ENCODE measurements at places on chromosomes 16 and 17.

GRCh38 chr16:53465606-53466280 is 31.5 kb downstream of the RBL2 start:
- peak; percentile 17 for DNase-seq

GRCh38 chr16:69049146-69049545 is 56.3 kb upstream of the HAS3 start:
- DNase-seq, result no peak

DNA sequence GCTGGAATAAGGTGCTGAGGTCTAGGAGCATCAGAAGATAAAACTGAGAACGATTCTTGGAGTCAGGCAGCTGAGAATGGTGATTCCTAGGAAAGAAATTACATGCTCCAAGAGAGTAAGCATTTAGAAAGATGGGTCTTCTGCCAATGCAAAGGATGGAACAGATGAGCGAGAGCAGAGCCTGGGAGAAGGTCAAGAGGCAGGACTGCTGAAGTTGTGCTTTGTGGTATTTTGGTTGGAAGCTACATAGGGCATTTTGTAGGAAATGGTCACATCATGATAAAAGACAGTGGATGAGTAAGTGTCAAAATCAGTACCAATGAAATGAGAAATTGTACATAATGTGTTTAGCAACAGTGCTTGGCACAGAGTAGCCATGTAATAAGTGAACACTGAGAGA is 1.4 kb upstream of the CRYM start:
- no peak for DNase-seq

- DNase-seq, result no peak
Measured at GRCh38 chr16:89330177-89330856, 112.8 kb downstream of the ZNF778 start.

DNA sequence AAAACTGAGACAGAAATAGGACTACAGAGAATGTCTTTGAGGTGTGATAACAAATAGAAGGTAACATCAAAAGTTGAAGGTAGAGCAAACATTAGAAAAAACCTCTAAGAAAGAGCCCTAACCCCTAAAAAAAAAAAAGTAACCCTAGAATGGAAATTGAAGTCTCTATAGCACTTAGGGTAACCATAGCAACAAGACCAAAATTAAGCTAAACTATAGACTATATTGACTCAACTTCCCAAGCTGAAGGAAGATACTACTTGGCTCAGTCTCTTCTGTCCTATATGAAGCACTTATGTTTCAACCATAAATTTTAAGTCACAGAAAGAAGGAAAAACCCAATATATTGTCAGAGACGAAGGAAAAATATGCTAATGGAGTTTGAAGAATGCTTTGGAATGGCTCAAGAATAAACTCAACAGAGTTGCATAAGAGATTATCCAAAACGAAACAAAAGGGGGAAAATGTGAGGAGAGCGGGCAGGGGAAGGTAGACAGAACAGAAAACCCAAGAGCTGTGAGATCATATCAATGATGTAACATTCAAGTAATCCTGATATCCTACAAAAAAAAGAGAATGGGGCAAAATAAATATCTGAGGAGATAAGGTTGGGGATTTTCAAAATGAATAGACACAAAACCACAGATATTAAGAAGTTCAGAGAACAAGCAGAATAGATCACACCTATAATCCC is 88.4 kb downstream of the USP32 start:
- no peak for DNase-seq

GRCh38 chr17:46764709-46765401 is 53.6 kb downstream of the WNT3 start:
- DNase-seq, result peak; percentile 59

DNA sequence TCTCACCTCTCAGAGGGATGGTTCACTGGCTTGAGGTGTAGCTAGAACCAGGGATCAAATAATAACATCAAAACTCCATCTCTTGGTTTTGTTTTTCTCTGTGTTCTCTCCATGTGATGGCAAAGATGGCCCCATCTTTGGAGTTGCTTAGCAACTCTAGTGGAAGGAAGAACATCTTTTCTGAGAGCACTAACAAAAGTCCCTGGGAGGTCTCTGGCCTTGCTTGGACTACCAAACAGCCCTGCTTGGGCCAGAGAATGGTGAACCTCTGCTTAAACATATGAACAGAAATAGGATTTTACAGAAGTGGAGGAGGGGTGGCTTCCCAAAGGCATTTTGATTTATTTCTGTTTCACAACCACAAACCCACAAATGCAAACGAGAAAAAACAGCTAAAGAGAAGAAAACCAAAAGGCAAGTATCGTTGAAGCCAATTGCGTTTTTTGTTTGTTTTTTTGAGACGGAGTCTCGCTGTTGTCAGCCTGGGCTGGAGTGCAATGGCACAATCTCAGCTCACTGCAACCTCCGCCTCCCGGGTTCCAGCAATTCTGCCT is 13.2 kb downstream of the GABARAPL2 start:
- DNase-seq, result no peak

DNA sequence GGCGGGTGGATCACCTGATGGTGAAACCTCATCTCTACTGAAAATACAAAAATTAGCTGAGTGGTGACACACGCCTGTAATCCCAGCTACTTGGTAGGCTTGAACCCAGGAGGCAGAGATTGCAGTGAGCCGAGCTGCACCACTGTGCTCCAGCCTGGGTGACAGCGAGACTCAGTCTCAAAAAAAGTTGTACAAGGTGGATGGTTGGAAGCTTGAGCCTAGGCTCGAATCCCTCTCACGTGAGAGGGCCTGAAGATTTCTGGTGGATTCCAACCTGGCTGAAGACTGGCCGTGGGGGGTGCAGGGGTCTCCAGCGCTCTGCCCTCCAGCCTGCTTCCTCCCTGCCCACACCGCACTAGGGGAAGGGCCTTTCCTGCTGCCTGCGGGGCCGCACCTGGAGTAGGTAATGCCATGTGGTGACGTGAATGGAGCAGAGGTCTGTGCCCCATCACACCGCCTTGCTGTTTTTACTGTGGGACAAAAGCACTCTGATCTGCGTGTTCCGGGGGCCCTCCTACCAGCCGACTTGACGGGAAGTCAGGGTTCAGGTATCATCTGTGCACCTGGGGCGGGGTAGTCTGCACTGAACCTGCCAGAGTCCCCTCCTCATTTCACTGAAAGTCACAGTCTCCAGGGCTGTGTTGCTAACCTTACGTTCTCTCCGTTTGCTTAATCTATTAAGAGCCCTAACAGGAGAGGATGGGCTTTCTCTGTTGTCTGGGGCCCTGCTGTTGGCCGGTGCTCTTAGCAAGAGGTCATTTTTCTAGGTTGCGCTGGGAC is 4.2 kb downstream of the RPL13 start:
- no peak for DNase-seq

DNA sequence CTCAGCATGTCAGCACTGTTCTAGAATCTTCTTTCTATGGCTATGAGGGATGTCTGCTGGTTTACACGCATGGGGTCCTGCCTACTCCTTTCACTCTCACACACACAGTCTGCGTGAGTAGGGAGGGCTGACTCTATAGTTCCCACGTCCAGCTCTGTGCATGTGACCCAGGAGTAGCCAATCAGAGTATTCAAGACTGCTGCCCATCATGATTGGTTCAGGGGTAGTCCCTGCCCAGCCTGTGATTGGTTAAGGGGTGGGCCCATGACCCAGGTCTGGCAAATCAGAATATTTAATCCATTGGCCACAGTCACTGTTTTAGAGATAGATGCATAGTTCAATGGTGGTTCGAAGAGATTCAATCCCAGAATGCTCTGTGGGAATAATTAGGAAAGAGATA is 151.3 kb upstream of the IRX3 start:
- peak; percentile 15 for DNase-seq

DNA sequence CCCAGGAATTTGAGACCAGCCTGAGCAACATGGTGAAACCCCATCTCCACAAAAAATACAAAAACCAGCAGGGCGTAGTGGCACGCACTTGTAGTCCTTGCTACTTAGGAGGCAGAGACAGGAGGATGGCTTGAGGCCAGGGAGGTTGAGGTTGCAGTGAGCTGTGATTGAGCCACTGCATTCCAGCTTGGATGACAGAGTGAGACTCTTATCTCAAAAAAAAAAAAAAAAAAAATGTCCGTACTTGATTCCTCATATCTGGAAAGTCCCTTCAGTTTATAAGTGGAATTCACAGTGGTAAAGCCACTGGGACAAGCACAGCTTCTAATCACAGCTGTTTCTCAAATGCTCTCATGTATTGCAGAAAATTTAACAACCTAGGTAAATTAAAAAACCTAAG is 78.6 kb upstream of the CREBBP start:
- DNase-seq, result no peak

DNA sequence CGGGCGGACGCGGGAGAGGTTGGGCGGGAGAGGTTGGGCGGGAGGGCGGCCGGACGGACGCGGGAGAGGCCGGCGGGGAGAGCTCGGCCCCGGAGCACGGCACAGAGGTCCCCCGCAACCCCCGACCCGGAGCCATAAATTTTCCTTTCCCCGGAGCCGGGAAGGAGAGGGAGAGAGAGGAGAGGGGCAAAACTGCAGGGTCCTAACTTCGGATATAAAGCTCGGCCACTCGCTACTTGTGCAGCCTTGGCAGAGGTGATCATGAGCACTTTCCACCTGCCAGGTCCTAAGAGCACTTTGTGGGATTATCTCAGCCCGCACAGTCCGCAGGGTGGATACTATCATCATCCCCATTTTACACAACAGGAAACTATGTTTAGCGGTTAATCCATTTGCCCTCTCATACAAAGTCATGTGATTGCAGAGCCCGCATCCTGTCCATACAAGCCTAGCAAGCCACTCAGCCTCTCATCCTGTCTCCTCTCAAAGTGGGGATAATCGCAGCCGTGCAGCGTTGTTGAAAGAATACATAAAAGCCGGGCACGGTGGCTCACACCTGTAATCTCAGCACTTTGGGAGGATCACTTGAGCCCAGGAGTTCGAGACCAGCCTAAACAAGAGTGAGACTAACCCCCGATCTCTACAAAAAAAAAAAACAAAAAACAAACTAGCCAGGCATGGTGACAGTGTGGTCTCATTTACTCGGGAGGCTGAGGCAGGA is 780 bp upstream of the DCAKD start:
- DNase-seq, result peak; percentile 73

- DNase-seq, result no peak
Measured at GRCh38 chr17:66564992-66565465, 262.6 kb downstream of the PRKCA start.

- DNase-seq, result peak; percentile 81
Measured at GRCh38 chr17:48610282-48611211, at the start of gene HOXB7. Gene HOXB7 (minus strand): TSS chr17:48611017. CDS start chr17:48610918, 99 bp downstream.

GRCh38 chr17:57988301-57989250 is 522 bp upstream of the VEZF1 start:
- DNase-seq, result peak; percentile 78

DNA sequence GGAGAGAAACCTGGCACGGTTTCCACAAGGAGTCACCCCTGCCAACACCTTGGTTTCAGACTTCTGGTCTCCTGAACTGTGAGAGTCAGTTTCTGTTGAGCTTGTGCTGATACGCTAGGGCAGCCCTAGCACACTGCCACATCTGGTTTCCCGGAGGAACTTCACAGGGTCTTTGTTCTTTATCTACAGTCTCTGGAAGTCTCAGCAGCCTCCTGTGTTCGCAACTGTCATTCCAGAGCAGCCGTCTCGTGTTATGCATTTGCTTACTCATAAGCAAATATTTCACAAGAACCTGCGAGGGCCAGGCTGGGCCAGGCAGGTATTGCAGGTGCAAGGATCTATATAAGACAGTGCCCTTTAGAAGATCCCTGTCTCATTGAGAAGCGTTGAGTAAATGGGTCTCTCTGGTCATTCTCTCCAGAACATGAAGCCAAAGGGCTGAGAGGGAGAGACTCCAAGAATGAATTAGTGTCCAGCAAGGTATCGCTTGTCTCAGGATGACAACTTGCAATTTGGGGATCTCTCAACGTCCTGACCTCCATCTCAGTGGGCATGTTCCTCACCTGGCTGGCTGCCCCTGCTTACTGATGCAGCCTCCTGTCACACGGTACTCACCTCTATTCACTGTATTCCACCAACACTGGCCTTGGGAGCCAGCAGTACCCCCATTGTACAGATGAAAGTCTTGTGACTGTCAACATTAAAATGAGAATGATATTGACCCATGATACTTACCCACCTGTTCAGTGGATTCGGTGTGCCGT is 141.2 kb downstream of the WWOX start:
- DNase-seq, result no peak

GRCh38 chr16:50323335-50324011 is 45.3 kb downstream of the BRD7 start:
- peak; percentile 53 for DNase-seq

GRCh38 chr16:27491894-27492587 is 57.7 kb downstream of the GTF3C1 start:
- DNase-seq, result no peak

DNA sequence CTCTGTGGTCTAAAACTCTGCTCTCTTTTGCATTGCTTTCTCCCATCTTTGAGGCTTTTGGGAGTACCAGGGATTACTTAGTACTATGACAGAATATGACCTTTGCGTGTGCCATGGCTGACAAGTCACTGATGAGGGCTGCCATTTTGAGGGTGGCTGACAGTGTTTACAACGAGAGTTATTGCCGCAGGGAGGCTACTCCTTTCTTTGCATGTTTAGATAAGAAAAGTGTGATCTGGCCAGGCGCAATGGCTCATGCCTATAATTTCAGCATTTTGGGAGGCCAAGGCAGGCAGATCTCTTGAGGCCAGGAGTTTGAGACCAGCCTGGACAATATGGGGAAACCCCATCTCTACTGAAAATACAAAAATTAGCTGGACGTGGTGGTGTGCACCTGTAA is 77.5 kb downstream of the GSG1L start:
- no peak for DNase-seq

GRCh38 chr16:29664091-29664921 is 1.3 kb downstream of the SPN start:
- DNase-seq, result no peak

GRCh38 chr17:45958307-45958706 is 40.7 kb upstream of the STH start:
- DNase-seq, result no peak

GRCh38 chr16:88315543-88316105 is 67.1 kb upstream of the ZNF469 start:
- DNase-seq, result peak; percentile 20

GRCh38 chr17:74114881-74115470 is 88.5 kb upstream of the RPL38 start:
- DNase-seq, result no peak

GRCh38 chr17:11284811-11285210 is 43.8 kb downstream of the SHISA6 start:
- DNase-seq, result no peak

DNA sequence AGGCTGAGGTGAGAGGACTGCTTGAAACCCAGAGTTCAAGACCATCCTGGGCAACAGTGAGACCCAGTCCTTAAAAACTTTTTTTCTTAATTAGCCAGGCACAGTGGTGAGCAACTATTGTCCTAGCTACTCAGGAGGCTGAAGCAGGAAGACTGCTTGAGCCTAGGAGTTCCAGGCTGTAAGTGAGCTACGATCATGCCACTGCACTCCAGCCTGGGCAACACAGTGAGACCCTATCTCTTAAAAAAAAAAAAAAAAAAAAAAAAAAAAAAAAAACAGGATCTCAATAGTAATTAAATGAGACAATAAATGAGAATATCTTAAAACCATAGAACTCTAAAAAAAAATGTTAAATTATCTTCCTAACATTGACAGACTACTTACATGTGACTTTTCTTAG is 14.3 kb downstream of the SMURF2 start:
- DNase-seq, result no peak

GRCh38 chr16:72645538-72645937 is 402.4 kb downstream of the ZFHX3 start:
- DNase-seq, result peak; percentile 11

GRCh38 chr17:59607817-59608403 is 11.8 kb upstream of the CLTC start:
- no peak for DNase-seq

GRCh38 chr17:14353861-14354474 is 53.1 kb downstream of the HS3ST3B1 start:
- DNase-seq, result no peak

All from SJCRH30 (cell line).